ENCODE measurements at places on chromosomes 7 and 10.

GRCh38 chr7:77691892-77692491 is 4.3 kb upstream of the RSBN1L start:
- no peak overlapping the region for H3K4me3 ChIP-seq
- no peak for DNase-seq
- no peak overlapping the region for H3K27ac ChIP-seq
- no peaks in the 10 kb centered on the region for H3K36me3 ChIP-seq
- H3K4me1 ChIP-seq = peaks cover 24% of the 10 kb centered on the region

GRCh38 chr7:36264123-36264801 is 111.2 kb downstream of the EEPD1 start:
- H3K27ac ChIP-seq = peak overlapping the region; percentile 12
- peaks cover 40% of the 10 kb centered on the region for H3K4me1 ChIP-seq
- H3K4me3 ChIP-seq = no peak overlapping the region
- no peaks in the 10 kb centered on the region for H3K36me3 ChIP-seq
- no peaks in the 10 kb centered on the region for H3K27me3 ChIP-seq

DNA sequence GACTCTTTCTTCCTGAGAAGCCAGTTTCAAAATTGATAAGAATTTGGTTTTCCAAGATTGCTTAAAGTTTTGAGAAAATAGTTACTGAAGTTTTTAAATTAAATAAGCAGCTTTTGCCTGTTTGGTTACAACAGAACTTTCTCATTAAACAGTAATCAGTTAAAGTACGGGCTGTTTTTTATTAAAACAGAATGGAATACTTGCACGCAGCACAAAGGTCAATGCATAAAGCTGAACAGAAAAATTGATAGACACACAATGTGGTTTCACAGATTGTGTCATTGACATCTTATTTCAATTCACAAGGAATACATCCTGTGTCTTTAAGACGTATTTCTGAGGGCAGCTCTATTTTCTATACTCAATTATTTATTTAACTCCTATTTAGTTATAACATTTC is 192.2 kb downstream of the PRKG1 start:
- no peaks in the 10 kb centered on the region for H3K36me3 ChIP-seq
- no peak overlapping the region for H3K4me3 ChIP-seq
- peaks cover 9% of the 10 kb centered on the region for H3K4me1 ChIP-seq
- no peak overlapping the region for H3K27ac ChIP-seq
- DNase-seq = no peak

- no peaks in the 10 kb centered on the region for H3K4me1 ChIP-seq
- H3K27me3 ChIP-seq = no peaks in the 10 kb centered on the region
- H3K4me3 ChIP-seq = no peak overlapping the region
- H3K36me3 ChIP-seq = no peaks in the 10 kb centered on the region
- H3K27ac ChIP-seq = no peak overlapping the region
Measured at GRCh38 chr7:148260599-148260998, 330.0 kb upstream of the C7orf33 start.

DNA sequence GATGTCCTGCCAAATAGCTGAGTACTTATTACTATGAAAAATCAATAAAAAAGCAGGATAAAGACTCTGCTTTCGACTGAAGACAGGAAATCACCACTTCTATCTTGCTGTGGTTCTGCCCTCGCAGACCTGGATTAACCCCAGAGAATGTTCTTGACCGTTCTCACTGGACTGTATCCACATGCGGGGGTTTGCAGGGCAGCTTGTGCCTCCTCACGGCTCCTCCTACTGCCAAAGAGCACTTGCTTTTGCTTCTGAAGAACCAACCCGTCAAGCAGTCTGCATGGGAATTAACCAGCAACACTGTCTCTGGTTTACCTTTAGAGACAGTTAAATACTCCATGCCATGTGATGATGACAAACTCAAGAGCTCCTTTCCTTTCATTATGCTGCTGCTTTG is 184.0 kb downstream of the GFRA1 start:
- H3K36me3 ChIP-seq = no peaks in the 10 kb centered on the region
- no peaks in the 10 kb centered on the region for H3K27me3 ChIP-seq

DNA sequence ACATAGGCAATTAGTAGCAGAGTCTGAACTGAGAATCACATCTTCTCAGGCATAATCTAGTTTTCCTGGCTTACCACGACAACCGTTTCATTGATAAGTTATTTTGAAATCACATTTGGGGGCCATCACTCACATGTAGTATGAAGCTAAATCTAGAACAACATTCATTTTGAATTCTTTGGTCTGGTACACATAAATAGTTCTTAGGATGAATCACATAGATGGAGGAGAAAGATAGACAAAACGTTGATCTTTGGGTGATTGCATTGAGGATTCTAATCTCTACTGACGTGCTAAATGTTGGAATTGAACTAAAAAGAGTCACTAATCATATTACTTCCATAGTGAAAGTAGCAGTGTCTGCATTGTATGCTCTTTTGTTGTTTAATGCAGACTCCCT is 1022.6 kb downstream of the LRMDA start:
- peaks cover 28% of the 10 kb centered on the region for H3K4me1 ChIP-seq
- H3K27me3 ChIP-seq = no peaks in the 10 kb centered on the region
- H3K4me3 ChIP-seq = no peak overlapping the region
- no peaks in the 10 kb centered on the region for H3K36me3 ChIP-seq
- no peak overlapping the region for H3K27ac ChIP-seq

- H3K27me3 ChIP-seq = no peaks in the 10 kb centered on the region
- peaks cover 5% of the 10 kb centered on the region for H3K4me1 ChIP-seq
- H3K4me3 ChIP-seq = no peak overlapping the region
- DNase-seq = peak; percentile 40
- no peak overlapping the region for H3K27ac ChIP-seq
- no peaks in the 10 kb centered on the region for H3K36me3 ChIP-seq
Measured at GRCh38 chr10:42962110-42962901, 114.6 kb upstream of the RET start.

- H3K4me3 ChIP-seq = no peak overlapping the region
- DNase-seq = no peak
- no peaks in the 10 kb centered on the region for H3K4me1 ChIP-seq
- no peak overlapping the region for H3K27ac ChIP-seq
Measured at GRCh38 chr7:79933144-79933543, 201.5 kb upstream of the GNAI1 start.

DNA sequence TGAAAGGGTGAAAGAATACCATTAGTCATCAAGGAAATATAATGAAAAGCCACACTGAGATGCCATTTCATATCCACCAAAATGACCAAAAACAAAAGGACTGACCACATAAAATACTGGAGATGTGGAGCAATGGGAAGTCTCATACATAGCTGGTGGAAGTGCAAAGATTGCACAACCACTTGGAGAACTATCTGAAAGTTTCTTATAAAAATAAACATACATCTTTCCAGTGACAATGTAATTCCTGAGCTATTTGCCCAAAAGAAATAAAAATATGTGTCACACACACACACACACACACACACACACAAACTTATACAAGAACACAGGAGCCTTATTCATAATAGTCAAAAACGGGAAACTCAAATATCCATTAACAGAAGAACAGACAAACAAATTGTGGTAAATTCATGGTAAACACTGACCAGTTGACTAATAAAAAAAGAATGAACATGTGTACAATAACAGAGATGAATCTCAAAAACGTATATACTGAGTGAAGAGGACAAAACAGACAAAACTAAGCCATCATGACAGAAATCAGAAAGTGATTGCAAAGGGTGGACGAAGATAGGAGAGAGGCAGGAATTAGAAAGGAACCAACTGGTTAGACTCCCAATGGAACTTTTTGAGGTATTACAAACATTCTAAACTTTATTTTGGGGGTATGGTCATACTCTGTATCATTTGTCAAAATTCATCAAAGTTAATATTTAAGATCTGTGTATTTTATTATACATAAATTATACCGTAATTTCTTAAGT is 21.5 kb downstream of the WASL start:
- H3K4me3 ChIP-seq = no peak overlapping the region
- H3K4me1 ChIP-seq = peaks cover 32% of the 10 kb centered on the region
- no peak for DNase-seq
- no peaks in the 10 kb centered on the region for H3K36me3 ChIP-seq
- no peak overlapping the region for H3K27ac ChIP-seq
- H3K27me3 ChIP-seq = no peaks in the 10 kb centered on the region

GRCh38 chr7:124295289-124295688 is 262.4 kb upstream of the TMEM229A start:
- DNase-seq = no peak
- H3K4me3 ChIP-seq = no peak overlapping the region
- no peaks in the 10 kb centered on the region for H3K4me1 ChIP-seq
- no peaks in the 10 kb centered on the region for H3K27me3 ChIP-seq

- no peak for DNase-seq
- H3K4me3 ChIP-seq = no peak overlapping the region
- H3K36me3 ChIP-seq = no peaks in the 10 kb centered on the region
- H3K27ac ChIP-seq = no peak overlapping the region
- H3K27me3 ChIP-seq = no peaks in the 10 kb centered on the region
Measured at GRCh38 chr10:98608411-98608810, 161.7 kb upstream of the HPS1 start.

DNA sequence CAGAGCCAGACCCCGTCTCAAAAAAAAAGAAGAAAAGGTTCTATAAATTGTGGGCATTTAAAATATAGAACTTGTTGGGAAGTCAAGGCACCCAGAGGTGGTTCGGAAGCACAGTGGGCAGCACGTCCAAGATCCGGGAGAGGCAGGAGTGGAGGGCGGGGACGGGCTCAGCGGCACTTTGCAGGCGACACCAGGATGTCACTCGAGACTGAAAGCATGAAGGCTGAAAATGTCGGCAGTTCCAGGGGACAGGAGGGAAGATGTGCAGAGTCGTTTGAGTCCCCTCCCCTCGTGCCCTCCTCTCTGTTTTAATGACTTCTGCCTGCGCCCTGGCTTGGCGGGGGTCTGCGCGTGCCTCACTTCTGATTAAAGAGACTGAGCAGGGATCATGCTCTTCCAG is 30.6 kb downstream of the IQCE start:
- no peak for DNase-seq
- H3K27me3 ChIP-seq = no peaks in the 10 kb centered on the region
- peaks cover 31% of the 10 kb centered on the region for H3K36me3 ChIP-seq
- no peak overlapping the region for H3K4me3 ChIP-seq

DNA sequence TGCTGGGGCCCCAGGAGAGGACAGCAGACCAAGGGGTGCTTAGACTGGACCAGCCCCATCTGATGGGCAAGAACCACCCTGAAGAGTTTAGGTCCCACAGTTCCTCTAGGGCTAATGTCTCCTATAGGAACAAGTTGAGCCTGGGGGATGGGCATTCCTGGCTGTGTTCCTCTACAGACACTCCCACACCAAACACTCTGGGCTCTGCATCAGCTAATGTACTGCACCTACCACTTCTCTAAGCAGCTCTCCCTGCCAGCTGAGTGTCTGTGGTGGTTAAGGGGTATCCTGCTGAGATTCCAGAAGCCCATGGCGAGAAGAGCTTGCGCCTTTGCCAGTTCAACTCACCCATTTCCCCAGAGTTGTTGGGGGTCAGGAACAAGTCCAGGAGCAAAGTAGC is 284.1 kb upstream of the CSTF2T start:
- H3K27ac ChIP-seq = no peak overlapping the region
- DNase-seq = no peak
- no peak overlapping the region for H3K4me3 ChIP-seq
- no peaks in the 10 kb centered on the region for H3K4me1 ChIP-seq
- H3K27me3 ChIP-seq = no peaks in the 10 kb centered on the region

GRCh38 chr7:2880874-2881533 is 36.9 kb upstream of the GNA12 start:
- H3K4me1 ChIP-seq = no peaks in the 10 kb centered on the region
- H3K27me3 ChIP-seq = no peaks in the 10 kb centered on the region
- DNase-seq = no peak
- H3K4me3 ChIP-seq = no peak overlapping the region

DNA sequence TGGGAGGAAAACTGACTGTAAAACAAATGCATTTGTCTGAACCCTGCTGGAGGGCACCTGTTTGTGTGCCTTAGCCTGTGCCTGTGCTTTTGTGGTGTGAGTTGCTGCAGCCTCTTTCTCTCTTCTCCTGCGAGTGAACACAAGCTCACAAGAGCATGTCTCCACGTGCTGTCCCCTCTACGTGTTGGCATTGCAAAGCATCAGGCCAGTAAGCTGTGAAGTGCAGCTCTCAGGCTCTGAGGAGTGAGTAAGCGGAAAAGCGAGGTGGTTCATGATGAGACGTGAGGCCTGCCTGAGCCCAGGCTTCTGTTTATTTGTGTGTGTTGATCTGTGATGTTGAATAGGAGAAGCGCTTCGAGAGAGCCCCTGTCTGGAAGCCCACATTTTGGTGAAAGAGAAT is 85.6 kb upstream of the PDCD4 start:
- no peak for DNase-seq
- H3K4me3 ChIP-seq = no peak overlapping the region
- peaks cover 19% of the 10 kb centered on the region for H3K36me3 ChIP-seq
- no peaks in the 10 kb centered on the region for H3K27me3 ChIP-seq
- peak overlapping the region; percentile 77 for H3K27ac ChIP-seq
- no peaks in the 10 kb centered on the region for H3K4me1 ChIP-seq

DNA sequence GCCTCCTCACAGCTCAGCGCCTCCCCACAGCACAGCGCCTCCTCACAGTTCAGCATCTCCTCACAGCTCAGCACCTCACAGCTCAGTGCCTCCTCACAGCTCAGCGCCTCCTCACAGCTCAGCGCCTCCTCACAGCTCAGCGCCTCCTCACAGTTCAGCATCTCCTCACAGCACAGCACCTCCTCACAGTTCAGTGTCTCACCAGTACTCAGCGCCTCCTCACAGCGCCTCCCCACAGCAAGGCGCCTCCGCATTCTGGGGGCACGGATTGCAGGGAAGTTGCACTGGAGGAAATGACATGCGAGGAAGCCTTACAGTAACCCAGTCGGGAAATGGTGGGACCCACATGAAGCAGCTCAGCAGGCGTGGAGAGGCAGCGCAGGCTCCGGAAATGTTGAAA is 271.6 kb downstream of the WDR37 start:
- no peaks in the 10 kb centered on the region for H3K4me1 ChIP-seq
- H3K4me3 ChIP-seq = no peak overlapping the region

DNA sequence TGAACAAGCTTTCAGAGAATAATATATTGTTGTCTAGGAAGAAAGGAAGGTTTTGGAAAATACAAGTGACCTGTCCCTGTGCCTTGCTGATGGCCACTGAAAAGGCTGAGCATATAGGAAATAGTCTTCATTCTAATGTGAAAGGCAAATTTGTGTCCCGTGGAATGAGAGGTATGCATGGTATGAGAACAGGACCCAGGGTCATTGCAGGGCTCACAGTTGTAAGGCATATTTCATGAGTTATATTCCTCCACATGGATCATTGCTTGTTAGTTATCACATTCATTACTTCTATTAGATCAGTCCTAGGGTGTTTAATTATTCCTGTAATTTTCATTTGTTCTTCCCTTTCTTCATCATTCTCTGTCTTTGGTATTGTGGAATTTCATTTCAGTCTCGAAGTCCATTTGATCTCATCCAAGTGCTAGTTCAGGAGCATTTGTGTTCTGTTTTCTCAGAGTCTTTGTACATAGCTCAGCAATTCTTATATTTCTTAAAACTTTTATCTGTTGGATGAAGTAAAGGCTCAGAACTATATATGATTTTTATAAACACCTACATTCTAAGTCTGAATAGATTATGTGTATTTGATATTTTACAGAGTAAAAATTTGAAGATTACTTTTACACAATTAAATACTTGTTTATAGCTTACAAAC is 39.4 kb upstream of the ARHGAP21 start:
- no peaks in the 10 kb centered on the region for H3K27me3 ChIP-seq
- H3K36me3 ChIP-seq = no peaks in the 10 kb centered on the region
- DNase-seq = no peak
- no peak overlapping the region for H3K4me3 ChIP-seq

Data from right atrium auricular region (tissue), 2 donors.